ENCODE measurements at places on chromosomes 5 and 9.

DNA sequence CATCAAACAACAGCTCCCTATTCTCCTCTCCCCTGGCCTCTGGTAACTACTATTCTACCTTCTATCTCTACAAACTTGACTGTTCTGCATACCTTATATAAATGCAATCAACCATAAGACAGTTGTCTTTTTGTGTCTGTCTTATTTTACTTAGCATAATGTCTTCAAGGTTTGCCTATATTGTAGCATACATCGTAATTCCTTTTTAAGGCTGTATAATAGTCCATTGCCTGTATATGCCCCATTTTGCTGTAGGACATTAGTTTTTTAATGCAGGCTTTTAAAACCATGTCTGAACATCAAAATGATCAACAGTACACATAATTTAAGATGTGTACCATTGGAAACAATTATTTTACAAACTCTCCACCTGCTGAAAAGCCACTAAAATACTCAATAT is 12.4 kb downstream of the ANKH start:
- H3K4me3 ChIP-seq = no peak overlapping the region
- no peak for DNase-seq
- H3K27me3 ChIP-seq = no peaks in the 10 kb centered on the region
- no peak overlapping the region for H3K27ac ChIP-seq

GRCh38 chr5:136094189-136094912 is 38.3 kb upstream of the SMAD5 start:
- no peaks in the 10 kb centered on the region for H3K4me1 ChIP-seq
- H3K27me3 ChIP-seq = peaks cover 19% of the 10 kb centered on the region

DNA sequence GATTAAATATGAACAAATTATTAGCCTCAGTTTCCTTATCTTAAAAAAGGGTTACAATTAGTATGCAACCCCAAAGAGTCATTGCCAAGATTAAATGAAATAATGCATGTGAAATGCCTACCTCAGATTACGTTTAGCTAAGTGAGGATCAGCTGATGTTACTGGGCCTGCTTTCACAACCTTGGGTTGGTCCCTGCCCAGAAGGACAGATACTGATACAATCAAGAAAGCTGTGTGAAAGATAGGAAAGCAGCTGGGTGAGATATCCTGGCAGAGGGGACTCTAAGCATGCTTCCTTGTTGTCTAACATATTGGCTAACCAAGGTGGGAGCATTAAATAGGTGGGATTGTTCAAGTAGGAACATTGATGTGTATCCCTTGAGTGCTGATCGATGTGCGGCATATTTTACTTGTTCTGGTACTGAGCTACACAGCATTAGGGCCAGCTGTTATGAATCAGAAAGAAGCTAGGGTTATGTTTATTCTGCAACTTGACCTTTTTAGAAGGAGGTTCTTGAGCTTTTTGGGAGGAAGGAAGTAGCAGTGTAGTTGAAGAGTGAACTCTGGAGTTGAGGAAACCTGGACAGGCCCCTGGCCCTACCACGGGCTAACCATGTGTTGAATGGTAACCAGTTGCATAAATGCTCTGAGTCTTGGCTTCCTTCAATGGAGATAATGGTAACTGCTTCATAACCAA is 28.9 kb downstream of the SNX24 start:
- no peak for DNase-seq
- H3K4me3 ChIP-seq = no peak overlapping the region
- H3K27ac ChIP-seq = no peak overlapping the region

DNA sequence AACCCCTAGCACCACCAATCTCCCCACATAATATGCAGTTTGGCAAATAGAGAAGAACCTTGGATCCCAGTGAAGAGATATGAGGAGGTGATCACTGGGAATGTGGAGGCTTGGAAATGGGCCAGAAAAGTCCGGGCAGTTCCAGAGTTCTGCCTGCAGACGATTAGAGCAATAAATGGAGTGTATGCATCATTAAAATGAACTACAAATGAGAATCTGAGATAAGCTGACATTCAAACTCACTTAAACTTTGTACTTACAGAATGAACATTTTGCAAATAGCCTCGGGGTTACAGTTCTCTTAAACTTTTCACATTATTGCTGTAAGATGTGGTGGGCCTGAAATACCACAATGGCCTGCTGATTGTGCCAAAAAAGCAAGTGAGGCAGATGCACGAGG is 23.0 kb upstream of the LHFPL2 start:
- H3K4me1 ChIP-seq = no peaks in the 10 kb centered on the region
- no peak overlapping the region for H3K27ac ChIP-seq
- H3K27me3 ChIP-seq = peaks cover 6% of the 10 kb centered on the region
- no peak overlapping the region for H3K4me3 ChIP-seq
- no peak for DNase-seq

DNA sequence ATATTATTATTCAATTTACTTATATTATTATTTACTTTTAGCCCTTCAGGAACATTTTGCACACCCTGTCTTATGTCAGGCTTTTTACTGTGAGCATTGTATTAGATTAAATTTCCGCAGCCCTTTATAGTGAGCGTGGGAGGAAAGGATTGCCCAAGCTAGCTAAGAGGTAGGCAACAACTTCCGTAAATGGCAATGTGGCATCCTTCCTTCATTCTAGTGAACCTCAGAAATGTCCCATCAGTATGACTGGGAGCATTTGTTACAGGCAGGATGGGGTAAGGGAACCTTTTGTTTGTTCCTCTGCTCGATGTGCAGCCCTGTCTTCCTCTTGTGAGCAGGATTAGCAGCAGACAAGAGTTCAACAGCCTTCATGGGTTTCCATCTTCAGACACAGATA is 6.2 kb upstream of the CD180 start:
- peaks cover 38% of the 10 kb centered on the region for H3K36me3 ChIP-seq
- no peak overlapping the region for H3K4me3 ChIP-seq
- H3K27me3 ChIP-seq = no peaks in the 10 kb centered on the region
- H3K27ac ChIP-seq = peak overlapping the region; percentile 75

- H3K4me3 ChIP-seq = no peak overlapping the region
- no peaks in the 10 kb centered on the region for H3K36me3 ChIP-seq
- no peak for DNase-seq
- peaks cover 32% of the 10 kb centered on the region for H3K27me3 ChIP-seq
- no peak overlapping the region for H3K27ac ChIP-seq
Measured at GRCh38 chr5:123474228-123474627, 37.7 kb upstream of the CSNK1G3 start.

DNA sequence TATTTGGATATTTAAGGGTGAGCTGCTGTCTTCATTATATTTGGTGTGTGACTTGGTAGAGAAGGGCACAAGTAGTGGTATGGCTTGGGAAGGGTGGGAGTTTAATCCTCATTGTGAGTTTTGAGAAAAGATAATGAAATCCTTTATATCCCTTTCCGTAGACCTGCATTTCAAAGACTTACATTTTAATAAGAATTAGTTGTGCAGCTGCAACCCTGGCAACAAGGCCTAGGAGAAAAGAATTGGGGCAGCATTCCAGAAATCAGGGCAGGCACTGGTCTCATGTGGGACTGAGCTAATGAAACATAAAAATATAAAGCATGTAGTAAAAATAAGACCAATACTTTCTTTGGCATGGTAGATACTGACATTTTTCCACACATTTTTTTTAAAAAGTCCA is 60.5 kb downstream of the CDC42SE2 start:
- DNase-seq = no peak
- H3K4me3 ChIP-seq = no peak overlapping the region
- H3K27ac ChIP-seq = no peak overlapping the region
- no peaks in the 10 kb centered on the region for H3K27me3 ChIP-seq
- peaks cover 52% of the 10 kb centered on the region for H3K4me1 ChIP-seq

- no peaks in the 10 kb centered on the region for H3K27me3 ChIP-seq
- DNase-seq = no peak
- no peaks in the 10 kb centered on the region for H3K36me3 ChIP-seq
- H3K27ac ChIP-seq = no peak overlapping the region
- H3K4me1 ChIP-seq = no peaks in the 10 kb centered on the region
- H3K4me3 ChIP-seq = no peak overlapping the region
Measured at GRCh38 chr5:153636670-153637451, 146.4 kb downstream of the GRIA1 start.

GRCh38 chr9:33620738-33621439 is 96.8 kb downstream of the ANKRD18B start:
- H3K4me3 ChIP-seq = no peak overlapping the region
- H3K27ac ChIP-seq = no peak overlapping the region

GRCh38 chr5:135571902-135572301 is 6.9 kb downstream of the CXCL14 start:
- no peak overlapping the region for H3K4me3 ChIP-seq
- no peaks in the 10 kb centered on the region for H3K4me1 ChIP-seq
- no peak overlapping the region for H3K27ac ChIP-seq
- no peaks in the 10 kb centered on the region for H3K36me3 ChIP-seq

DNA sequence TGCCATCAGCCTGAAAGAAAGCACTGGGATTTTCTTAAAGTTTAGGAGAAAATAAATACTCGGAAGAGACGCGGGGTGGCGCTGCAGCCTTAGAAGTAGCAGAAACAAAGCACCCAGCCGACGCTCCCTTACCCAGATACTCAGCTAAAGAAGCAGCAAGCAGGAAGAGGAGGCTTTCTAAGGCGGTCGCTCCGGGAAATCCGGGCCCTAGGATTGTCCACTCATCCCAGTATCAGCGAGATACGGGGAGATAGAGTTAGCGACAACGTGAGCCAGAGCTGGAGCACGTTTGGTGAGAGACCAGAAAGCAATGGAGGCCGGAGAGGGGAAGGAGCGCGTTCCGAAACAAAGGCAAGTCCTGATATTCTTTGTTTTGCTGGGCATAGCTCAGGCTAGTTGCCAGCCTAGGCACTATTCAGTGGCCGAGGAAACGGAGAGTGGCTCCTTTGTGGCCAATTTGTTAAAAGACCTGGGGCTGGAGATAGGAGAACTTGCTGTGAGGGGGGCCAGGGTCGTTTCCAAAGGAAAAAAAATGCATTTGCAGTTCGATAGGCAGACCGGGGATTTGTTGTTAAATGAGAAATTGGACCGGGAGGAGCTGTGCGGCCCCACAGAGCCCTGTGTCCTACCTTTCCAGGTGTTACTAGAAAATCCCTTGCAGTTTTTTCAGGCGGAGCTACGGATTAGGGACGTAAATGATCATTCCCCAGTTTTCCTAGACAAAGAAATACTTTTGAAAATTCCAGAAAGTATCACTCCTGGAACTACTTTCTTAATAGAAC is at the start of gene PCDHB2:
PCDHB2 (plus strand) TSS at position 135 of the 782 bp plus-strand sequence; CDS start at position 311, 176 bp downstream.
- no peaks in the 10 kb centered on the region for H3K4me1 ChIP-seq
- no peak for DNase-seq
- peak within 1 kb of the TSS; percentile 57 for H3K4me3 ChIP-seq

DNA sequence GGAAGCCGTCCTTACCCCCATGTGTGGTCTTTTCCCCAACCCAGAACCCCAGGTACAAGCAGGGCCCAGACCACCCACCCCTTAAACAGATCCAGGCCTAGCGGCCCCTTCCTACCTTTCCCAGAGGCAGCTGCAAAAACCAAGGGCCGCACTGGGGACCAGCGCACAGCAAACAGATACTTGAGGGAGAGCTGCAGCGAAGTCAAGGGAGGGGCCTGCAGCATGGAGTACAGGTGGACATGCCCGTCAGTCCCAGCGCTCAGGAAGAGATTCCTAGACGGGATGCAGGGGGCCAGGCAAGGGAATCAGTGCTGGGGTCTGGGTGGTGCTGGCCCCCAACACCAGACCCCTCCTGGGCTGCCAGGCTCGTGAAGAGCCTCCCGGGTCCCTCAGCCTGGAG is 22.5 kb downstream of the DYNC2I2 start:
- no peaks in the 10 kb centered on the region for H3K27me3 ChIP-seq
- H3K4me3 ChIP-seq = no peak overlapping the region
- H3K36me3 ChIP-seq = peaks cover 36% of the 10 kb centered on the region

DNA sequence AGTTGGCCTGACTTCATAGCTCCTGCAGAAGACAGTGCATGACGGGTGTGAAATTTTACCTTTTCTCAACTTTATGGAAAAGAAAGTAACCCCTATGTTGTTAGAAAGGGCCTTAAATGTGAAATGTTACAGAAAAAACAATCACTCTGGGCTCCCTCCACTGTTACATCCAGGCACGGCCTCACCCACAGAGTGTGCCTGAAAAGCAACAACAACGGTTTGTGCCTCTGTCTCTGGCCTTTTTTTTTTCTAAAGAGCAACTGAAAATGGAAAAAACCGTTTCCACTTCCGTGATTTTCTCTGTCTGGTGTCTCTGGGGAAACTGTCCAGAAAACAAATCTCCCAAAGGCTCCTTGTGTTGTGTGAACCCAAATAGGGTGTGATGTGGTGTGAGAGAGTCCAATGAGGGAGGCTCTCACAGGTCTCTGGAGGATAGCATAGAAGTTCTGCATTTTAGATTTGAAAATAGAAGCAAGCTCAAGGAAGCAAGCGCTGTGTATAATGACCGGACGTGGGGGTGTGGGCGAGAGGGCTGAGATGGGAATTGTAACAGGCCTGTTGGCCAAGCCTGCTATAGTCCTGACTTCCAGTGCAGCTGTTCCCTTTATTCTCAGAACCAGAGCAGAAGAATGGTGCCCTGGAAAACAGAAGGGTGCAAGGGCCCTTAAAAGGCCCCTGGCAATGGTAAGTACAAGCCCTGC is 221.8 kb upstream of the TUT7 start:
- H3K27me3 ChIP-seq = no peaks in the 10 kb centered on the region
- no peak for DNase-seq
- no peaks in the 10 kb centered on the region for H3K36me3 ChIP-seq
- H3K4me3 ChIP-seq = no peak overlapping the region

- peaks cover 27% of the 10 kb centered on the region for H3K4me1 ChIP-seq
- no peak for DNase-seq
- no peaks in the 10 kb centered on the region for H3K27me3 ChIP-seq
- no peak overlapping the region for H3K4me3 ChIP-seq
- peak overlapping the region; percentile 33 for H3K27ac ChIP-seq
Measured at GRCh38 chr5:10704949-10705621, 55.9 kb downstream of the DAP start.
